Kasumi-1 (cell line): ENCODE measurements at places on chromosomes 5 and 9.

DNA sequence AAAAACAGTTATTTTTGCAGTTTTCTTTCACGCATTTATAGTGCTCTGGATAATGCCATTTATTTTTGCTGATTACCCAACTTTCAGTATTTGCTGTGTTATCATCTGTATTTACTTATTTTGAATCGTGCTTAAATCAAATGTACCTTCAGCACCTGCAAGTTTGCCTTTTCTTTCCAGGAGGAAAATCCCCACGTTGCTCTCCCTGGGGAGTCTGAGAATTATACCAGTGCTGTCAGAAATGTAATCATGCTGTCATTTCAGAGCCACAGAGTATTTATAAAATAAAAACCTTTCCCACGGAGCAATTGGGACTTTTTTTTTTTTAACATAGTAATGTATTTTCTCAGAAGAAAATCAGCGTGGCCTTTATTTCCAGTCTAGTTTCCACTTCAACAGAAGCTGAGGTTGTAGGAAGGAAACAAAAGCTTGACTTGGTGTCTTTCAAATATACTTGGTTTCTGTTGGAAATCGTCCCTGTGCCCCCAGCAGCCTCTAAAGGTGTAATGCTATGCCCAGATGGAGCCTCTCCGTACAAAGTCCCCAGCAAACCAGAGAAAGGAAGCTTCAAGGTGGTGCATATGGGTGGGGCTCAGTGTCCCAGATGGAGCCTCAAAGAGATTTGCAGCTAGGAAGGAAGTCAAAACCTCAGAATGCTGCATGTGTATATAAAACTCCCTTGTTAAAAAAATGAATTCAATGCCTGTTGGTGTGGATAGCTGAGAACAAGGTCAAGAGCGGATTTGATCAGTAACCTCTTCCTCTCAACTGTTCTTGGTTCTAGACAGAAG is 2.1 kb downstream of the GPR150 start:
- DNase-seq: peak; percentile 66

- no peak for DNase-seq
Measured at GRCh38 chr5:40569546-40570270, 110.0 kb upstream of the PTGER4 start.

DNA sequence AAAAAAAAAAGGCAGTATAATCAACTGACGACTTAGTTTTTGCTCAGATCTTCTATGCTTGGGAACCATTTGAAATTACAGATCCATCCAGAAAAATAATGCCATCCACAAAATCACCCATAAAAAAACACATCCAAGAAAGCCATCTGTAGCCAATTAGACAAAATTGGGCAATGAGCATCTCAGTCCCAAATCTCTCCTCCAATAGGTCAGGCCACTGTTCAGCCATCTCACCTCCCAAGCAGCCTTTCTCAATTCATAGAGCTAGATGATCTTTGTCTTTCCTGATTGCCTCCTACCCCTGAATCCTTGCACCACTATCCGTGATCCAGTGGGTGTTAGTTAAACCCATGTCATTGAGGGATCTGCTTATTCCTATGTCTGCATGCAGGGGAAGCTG is 139.6 kb downstream of the SCAMP1 start:
- DNase-seq: no peak

DNA sequence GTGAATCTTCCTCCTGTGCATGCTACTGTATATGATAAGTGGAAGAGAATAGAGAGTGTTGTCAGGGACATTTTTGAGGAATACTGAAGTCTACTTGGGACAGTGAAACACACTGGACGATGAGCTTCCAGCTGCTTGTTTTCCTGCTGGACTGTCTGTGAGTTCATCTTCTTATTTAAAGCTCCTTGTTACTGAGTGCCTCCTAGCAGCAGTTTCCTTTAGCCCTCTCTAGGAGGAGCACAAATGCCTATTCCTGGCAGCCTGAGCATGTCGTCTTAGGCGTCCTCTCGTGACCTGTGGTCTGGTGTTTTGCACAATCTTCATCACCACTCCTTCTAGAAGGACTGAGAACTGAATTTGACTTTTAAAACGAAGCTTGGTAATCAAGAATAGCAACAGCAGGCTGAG is 43.8 kb downstream of the ANKRD33B start:
- peak; percentile 83 for DNase-seq

GRCh38 chr5:139816566-139816965 is 21.0 kb downstream of the PSD2 start:
- no peak for DNase-seq

- no peak for DNase-seq
Measured at GRCh38 chr5:62585751-62586150, 7.1 kb downstream of the LRRC70 start.
